Lower lobe of right lung (tissue), 2 donors: ENCODE measurements at places on chromosomes 11 and 22. TPM values are rescaled to one million over a fixed set of nuclear protein-coding genes. Genes with fewer than 3 reads are reported as not detected.

Gene POU2AF1
- total RNA-seq = 3.4 TPM

Gene MS4A8
- total RNA-seq = 33.5 TPM

Gene OR8K5
- not detected for total RNA-seq

Gene FBXO7
- total RNA-seq = 93.2 TPM

Gene SNX15
- total RNA-seq = 25.4 TPM

Gene NXPE4
- total RNA-seq = not detected

Gene SDHAF2
- 35.2 TPM for total RNA-seq

Gene HEPN1
- not detected for total RNA-seq

Gene SHANK2
- 59.8 TPM for total RNA-seq
